Fibroblast of mammary gland (primary cell): ENCODE measurements at places on chromosomes 1 and 21.

DNA sequence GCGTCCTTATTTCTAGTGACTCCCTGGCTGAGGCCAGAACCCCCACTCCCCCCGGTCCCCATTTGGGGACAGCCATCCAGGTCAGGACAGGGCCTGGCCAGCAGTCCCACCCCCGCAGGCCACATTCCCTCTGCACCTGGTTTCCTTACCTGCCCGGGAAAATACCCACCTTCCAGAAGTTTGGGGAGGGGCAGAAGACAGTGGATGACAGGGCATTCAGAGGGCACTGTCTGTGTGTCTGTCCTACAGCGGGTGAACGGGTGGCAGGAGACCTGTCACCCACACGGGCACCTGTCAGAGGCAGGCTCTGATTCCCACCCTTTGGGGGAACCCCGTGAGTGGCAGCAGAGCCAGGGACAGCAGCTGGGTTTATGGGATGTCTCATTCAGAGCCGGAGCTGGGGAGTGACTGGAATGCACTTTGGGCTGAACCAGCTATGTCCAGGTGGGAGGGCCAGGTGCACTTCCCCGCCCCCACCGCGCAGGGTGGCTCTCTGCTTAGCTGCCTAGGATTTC is 2.0 kb downstream of the ARHGEF16 start:
- DNase-seq = no peak

GRCh38 chr1:25677193-25677773 is 60.7 kb downstream of the MAN1C1 start:
- no peak for DNase-seq

DNA sequence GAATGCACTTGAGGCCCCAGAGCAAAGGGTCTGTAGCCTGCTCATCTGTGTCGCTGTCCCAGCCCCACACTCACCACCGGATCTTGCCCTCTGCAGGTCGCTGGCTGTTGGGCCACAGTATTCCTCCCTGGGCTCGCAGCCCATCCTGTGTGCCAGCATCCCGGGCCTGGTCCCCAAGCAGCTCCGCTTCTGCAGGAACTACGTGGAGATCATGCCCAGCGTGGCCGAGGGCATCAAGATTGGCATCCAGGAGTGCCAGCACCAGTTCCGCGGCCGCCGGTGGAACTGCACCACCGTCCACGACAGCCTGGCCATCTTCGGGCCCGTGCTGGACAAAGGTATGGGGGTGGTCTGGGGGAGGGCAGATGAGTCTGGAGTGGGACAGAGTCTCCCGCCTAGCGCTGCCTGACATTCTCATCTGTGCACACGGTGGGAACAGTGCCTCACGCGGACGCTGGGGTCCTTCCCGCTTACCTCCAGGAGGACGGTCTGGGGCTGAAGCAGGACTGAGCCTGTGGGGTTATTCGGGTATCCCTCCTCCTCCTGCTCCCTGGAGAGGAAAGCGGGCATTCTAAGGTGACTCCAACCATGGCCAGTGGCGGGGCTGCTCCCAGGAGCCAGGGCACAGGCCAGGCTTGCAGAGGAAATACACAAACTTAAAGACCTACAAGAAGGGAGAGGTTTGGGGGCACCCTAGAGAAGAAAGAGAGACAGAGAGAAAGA is 15.9 kb downstream of the WNT3A start:
- DNase-seq = no peak

GRCh38 chr1:23384312-23385058 is 14.8 kb upstream of the ZNF436 start:
- peak; percentile 82 for DNase-seq

- no peak for DNase-seq
Measured at GRCh38 chr21:42486531-42486930, 9.5 kb downstream of the RSPH1 start.

DNA sequence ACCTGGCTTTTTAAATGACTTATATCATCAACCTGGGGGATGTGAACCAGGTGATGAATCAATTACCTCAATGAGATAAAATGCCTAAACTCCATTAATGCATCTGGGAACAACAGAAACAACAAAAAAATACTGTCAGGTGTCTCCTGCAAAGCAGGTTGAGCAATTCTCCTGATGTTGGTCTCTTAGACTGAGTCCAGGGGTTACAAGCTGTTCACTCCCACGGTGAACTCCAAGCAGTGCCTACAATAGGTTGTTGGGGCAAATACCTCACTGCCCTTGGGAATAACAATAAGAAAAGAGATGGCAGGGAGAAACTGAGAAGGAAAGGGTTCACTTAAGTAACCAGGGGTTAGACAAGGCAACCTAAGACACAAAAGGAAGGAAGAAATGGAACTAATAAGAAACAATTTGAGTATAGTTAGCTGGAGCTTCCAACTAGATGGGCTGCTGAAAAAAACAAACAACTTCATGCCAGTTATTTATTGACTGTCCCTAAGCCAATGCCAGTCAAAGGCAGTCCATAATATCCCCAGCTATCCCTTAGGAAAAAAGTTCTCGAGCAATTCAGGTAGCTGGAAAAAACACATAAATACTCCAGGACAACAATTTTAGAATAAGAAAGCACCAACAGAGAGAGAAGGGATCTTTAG is 97.6 kb upstream of the MAGI3 start:
- no peak for DNase-seq

DNA sequence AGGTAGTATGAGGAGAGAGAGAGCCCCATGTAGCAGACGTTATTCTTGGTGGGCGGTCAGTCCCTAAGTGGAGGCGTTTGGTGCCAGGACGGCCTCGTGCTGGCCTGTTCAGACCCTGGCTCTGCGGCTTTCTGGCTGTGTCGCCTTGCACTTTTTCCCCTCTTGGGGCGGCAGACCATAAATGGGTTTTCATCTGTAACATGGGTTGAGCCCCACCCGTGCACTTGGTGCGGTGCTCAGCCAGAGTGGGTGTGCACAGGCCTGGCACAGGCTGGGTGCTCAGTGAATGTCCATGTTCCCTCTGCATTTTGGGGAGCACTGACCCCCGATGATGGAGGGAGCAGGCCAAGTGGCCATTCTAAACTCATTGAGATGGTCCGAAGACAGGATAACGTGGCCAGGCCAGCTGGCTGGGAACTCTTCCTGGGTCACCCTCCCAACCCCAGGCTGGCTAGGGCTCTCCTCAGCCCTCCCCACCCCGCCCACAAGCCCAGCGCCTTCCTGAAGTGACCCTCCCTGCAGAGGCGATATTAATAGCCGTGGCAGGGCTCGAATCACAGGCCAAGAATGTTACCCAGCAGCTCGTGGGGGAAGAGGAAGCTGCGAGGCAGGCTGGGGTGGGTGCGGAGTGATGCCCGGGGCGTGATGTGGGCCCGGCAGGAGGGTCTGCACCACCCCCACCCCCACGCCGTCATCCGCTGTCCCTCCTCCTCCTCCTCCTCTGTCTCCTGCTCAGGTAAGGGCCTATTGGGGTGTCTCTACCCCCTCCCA is 78.5 kb downstream of the ARHGEF10L start:
- DNase-seq = peak; percentile 61

DNA sequence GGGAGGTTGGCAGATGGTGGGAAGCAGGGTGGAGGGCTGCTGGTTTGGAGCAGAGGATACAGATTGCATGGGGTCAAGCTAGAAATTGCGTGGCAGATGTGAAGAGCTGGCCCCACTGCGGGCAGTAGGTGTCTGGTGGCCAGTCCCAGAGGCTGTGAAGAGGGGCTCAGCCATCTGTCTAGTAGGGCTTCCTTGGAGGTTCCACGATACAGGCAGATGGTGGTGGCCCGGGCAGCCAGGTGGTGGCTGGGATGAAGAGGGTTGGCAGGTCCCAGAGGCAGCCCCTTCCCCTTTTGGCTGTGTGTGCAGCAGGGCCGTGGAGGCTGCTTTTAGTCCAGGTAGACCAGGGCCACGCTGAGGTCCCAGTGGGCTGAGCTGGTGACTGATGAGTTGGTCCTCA is 16.6 kb downstream of the PSEN2 start:
- DNase-seq = no peak

GRCh38 chr21:26169061-26169610 is 1.4 kb downstream of the APP start:
- DNase-seq = peak; percentile 73

DNA sequence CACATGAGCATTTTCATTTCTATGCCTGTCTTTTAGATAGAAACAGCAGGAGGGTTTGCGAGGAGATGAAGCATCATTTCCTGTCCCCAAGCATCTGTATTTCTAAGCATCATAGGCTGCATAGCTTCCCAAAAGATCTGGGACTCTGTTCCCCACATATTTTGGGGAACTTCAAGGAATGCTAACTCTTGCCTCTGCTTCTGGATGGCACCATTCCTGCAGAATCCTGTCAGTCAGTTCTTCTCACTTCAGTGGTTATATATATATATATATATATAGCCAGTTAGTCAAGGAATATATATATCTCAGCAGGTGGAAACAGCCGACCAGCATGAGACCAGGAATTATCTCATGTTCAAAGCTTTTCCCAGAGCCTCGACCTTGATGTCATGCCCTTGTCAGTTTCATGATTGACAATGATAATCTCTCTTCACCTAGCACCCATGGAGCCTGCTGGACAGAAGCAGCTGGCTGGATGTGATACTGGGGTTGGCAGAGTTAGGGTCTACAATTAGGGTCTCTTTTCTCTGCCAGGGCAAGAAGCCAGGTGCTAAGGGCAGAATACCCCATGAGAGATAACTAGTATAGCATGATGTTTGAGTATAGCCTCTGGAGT is 2.4 kb downstream of the PFKFB2 start:
- DNase-seq = no peak

GRCh38 chr1:56092684-56093570 is 486.4 kb downstream of the PLPP3 start:
- DNase-seq = peak; percentile 52

GRCh38 chr1:172003766-172004530 is 162.7 kb downstream of the DNM3 start:
- DNase-seq = peak; percentile 10

DNA sequence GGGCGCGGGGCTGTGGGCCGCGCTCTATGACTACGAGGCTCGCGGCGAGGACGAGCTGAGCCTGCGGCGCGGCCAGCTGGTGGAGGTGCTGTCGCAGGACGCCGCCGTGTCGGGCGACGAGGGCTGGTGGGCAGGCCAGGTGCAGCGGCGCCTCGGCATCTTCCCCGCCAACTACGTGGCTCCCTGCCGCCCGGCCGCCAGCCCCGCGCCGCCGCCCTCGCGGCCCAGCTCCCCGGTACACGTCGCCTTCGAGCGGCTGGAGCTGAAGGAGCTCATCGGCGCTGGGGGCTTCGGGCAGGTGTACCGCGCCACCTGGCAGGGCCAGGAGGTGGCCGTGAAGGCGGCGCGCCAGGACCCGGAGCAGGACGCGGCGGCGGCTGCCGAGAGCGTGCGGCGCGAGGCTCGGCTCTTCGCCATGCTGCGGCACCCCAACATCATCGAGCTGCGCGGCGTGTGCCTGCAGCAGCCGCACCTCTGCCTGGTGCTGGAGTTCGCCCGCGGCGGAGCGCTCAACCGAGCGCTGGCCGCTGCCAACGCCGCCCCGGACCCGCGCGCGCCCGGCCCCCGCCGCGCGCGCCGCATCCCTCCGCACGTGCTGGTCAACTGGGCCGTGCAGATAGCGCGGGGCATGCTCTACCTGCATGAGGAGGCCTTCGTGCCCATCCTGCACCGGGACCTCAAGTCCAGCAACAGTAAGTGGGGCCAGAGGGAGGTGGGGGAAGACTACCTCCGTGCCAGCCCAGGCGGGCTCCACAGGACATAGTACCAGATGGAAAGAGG is 808 bp downstream of the MAP3K21 start:
- DNase-seq = no peak

GRCh38 chr1:46983830-46984586 is 39.5 kb upstream of the CYP4X1 start:
- DNase-seq = no peak

- no peak for DNase-seq
Measured at GRCh38 chr1:63198871-63199394, 123.4 kb upstream of the FOXD3 start.

GRCh38 chr1:184791550-184791900 is 36.9 kb upstream of the EDEM3 start:
- peak; percentile 76 for DNase-seq

- DNase-seq = peak; percentile 49
Measured at GRCh38 chr1:22922640-22923039, 50.0 kb downstream of the LACTBL1 start.

GRCh38 chr1:74481607-74482006 is 30.8 kb downstream of the LRRC53 start:
- DNase-seq = no peak

DNA sequence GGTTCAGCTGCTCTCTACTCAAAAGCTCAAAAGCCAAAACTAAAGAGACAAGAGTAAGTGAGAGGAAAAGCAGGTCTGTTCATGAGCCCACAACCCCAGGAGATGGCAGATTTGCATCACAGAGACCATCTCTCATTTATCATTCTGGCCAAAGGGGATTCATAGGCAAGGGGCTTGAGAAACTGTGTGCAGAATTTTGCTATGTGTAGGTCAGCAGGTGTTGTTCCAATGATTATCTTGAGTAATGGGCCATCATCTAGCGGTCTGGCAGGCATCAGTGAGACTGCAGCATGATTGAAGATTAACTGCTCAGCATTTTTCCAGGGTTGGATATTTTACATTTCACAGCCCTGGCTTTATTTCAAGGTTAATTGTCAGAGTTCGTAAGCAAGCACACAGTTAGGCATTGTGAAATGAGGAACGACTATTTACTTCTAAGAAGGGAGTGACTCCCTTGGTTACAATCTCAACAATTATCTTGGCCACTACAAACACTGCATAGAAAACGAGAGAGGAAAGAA is 1204.6 kb upstream of the TMPRSS15 start:
- no peak for DNase-seq

DNA sequence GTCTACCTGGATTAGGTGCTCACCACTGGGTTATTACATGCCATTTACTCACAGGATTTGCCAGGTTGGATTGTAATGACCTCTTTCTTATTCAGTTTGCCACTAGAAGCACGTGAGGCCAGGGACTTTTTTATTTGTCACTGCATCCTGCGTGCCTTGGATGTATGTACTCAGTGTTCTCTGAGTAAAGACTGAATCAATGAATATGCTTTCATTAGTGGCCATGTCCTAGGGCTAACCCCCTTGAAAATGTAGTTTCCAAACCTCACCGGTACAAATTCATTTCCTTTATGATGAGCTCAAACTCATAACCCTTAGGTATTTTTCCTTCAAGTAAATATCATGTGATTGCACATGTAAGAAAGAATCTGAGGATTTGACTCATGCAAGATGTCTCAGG is 1.3 kb upstream of the ZP4 start:
- peak; percentile 20 for DNase-seq

- no peak for DNase-seq
Measured at GRCh38 chr1:177864538-177865305, 105.1 kb downstream of the SEC16B start.

DNA sequence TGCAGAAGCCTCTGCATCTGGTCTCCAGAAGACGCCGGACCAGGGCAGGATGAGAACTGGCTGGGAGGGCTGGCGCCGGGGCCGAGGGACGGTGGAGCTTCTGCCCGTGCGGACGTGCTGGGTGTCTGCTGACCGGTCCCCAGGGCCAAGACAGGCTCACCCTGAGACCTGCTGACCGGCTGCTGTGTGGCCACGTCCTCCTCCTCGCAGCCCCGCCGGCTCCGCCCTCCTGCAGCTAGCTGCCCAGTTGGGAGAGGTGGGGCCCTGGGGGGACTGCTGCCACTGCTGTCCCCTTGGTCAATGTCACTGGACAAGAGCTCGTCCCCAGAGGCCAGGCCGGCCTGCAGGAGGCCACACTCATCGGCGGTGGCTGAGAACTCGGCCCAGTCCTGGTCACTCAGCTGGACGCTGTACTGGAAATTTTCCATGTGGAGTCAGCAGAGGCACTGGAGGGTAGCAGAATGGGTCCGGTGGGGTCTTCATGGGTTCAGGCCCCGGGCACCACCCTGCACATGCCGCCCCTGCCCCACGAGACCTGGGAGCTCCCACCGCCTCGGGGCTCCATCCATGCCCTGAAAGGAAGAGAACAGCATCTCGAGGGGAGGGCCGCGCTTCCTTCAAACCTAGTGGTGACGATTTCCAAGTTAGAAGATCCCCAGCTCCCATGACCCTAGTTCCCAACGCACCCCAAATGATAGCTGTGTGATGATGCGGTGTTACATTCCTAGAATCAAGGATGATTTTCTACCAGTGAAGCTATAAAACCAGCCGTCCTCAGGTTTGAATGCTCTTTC is 1.1 kb downstream of the PERM1 start:
- DNase-seq = no peak
